Stimulated activated CD8-positive, alpha-beta memory T cell treated with anti-CD3 and anti-CD28 coated beads, Interleukin-4, amount 100 ng/mL, for 4 hours (primary cell): ENCODE measurements at places on chromosomes 4 and X.

DNA sequence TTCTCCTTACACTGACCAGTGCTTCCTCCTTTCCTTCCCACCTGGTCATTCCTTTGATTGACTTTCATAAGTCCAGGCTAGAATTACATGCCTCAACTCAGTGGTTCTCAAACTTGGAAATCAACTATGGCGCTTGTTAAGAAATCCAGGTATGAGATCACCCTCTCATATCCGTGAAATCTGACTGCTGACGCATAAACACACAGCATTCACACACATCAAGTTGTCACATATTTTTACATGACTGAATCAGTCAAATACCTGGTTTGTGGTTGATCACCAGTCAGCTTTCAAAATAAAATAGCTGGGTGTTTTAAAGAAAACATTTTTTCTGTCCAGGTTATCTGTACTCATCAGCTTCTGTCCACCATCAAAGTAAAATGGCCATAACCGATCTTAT is 433.5 kb downstream of the AFF2 start:
- DNase-seq, result no peak

DNA sequence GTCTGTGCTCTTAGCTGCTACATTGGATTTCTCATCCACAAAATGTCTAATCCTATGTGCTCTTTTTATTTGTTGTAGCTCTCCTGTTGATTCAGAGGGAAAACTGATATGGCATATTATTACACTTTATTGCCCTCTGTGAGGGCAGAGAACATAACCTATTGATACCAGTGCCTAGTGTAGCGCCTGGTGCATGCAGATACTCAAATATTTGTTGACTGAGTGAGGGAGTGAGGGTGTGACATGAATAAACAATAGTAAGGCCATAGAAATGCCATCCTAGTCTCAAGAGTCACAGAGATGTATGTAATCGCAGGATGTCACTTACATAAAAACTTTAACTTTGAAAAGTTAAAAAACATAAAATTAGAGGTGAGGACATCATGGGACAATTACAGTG is 159.1 kb downstream of the SHROOM3 start:
- no peak for DNase-seq

DNA sequence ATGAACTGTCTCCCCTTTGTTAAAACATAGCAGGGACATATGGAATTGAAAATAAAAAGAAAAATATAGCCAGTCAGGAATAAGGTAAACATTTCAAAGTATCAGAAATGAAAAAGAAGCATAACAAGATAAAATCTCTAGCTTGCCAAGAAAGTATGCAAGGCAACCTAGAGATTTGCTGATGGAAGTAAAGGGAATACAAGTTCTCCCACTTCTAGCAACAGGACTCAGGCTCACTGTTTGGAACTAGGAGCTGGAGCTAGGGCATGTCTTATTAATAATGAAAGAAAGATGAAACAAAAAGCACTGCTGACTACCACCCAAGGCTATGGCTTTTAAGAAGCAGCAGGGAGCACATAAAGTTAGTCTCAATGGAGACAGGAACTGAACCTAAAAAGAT is 18.2 kb downstream of the ANKRD50 start:
- DNase-seq, result no peak

GRCh38 chrX:37745354-37745753 is 34.5 kb upstream of the CYBB start:
- peak; percentile 62 for DNase-seq

DNA sequence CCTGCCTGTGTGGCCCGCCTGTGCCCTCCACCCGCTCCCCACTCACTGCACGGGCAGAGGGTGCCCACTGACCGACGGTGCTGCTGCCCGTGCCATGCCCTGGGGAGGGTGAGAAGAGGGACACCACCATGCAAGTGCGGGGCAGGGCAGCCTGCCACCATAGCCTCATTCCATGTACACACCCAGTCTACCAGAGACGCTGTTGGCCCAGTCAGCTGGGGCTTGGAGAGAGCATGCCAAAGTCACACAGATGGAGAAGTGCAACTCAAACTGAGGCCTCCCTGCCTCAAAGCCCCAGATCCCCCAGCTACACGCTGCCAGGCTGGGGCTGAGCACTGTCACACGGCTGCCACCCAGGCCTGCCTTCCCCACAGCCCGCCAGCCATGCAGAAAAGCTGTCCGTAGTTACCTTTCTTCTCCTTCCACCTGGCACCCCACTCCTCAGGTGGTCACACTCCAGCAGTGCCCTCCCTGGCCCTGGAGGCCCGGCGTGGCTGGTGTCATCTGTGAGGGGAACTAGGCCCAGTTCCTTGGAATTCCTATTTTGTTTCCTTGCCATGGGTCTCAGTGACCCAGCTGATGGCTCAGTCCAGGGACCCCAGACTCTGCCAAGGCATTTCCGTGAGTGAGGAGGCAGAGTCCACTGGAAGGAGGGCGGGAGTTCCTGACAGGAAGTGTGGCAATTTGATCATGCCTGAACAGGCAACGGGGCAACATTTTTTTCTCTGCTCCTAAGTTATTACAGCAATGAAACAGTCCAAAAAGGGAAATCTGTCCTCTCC is at the start of gene SLC2A9:
TSS of gene SLC2A9 (minus strand) at position 627 of the 782 bp plus-strand sequence. CDS start at position 559, 68 bp downstream.
- no peak for DNase-seq

- no peak for DNase-seq
These were observed 135.3 kb downstream of the SHROOM3 start for GRCh38 chr4:76570141-76570973.

GRCh38 chr4:173736840-173737239 is 206.8 kb upstream of the HAND2 start:
- DNase-seq, result no peak
